Cortex of kidney (tissue), 1 donor: ENCODE measurements at places on chromosomes 1 and 21.

DNA sequence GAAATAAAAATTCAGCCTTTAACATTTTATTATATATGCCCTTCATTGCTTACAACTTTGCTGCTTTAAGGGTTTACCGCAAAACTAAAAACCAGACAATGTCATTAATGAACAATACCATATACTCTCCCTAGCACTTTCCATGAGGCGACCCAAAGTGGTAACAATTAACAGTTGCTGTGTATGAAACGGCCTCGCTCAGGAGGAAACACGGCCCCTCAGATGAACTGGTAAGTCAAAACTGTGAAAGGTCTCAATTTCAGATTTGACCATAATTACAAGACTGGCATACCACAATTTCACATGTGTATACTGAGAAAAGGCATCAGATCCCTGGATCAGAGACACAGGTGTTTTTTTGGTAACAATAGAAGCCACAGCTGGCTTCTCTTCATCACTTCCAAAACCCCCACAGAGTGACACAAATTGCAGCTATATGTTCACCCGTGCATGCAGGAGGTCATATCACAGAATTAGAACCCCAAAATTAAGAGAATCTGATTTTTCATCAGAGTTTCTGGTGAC lies 611.9 kb upstream of the ADAMTS5 start:
- DNase-seq: no peak

DNA sequence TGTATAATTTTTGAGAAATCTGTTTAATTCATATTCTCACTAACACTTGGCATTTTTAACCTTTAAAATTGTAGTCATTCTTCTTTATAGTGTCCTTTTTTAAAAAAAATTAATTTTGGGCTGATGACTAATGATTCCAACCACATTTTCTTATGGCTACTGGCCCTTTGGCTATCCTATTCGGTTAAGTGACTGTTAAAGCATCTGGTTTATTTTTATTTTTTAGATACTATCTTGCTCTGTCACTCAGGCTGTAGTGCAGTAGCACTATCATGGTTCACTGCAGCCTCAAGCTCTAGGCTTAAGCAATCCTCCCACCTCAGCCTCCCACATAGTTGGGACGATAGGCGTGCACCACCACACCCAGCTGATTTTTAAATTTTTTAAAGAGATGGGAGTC lies 723.2 kb upstream of the CXADR start:
- no peak for DNase-seq

DNA sequence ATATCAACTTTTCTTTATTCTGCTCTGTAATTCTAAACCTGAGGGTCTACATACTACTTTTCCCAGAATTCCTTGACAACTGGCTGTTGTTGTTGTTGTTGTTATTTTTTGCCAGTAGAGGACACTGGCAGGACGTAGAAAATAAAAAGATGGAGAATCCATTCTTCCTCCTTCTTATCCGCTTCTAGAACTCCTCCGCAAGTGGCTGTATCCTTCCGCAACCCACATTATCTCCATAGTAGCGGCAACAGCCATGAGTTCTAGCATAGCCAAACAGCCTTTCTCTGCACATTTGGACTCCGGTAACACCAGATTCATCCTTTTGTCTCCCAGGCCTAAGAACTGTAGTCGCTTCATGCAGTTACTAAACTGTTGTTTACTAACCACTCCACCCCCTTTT lies 91.1 kb upstream of the CACHD1 start:
- no peak for DNase-seq

- no peak for DNase-seq
These were observed 11.5 kb upstream of the DENND2D start for GRCh38 chr1:111211921-111212320.

GRCh38 chr1:206784471-206784903 lies 12.2 kb upstream of the IL10 start:
- DNase-seq: no peak

- DNase-seq: no peak
These were observed 2.2 kb upstream of the KRTAP10-12 start for GRCh38 chr21:44694776-44695175.

DNA sequence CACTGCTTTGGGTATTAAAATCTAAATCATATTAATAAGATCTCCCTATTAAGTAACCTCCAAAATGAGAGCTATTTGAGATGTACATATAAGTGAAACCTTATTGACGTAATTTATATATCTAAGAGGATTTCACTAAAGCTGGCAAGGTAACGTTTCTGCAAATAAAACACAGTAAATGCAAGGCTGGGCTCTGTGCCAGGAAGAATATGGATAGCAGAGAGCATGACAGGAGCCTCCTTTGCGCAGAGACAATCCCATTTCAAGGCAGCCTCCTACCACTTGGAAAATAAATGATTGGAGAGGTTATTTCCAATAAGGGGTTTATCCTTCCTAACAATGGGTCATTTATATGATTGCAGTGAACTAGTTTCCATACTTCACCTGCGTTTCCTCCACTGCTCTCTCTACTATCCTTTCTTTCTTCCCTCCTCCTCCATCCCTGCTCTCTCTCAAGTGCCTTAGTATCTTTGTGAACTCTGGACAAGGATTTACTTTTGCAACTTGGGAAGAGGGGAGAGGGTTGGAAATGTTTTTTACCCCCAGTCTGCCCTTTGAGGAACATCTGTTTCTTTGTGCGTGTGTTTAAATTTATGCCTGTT lies 3.0 kb upstream of the NFIA start:
- no peak for DNase-seq

DNA sequence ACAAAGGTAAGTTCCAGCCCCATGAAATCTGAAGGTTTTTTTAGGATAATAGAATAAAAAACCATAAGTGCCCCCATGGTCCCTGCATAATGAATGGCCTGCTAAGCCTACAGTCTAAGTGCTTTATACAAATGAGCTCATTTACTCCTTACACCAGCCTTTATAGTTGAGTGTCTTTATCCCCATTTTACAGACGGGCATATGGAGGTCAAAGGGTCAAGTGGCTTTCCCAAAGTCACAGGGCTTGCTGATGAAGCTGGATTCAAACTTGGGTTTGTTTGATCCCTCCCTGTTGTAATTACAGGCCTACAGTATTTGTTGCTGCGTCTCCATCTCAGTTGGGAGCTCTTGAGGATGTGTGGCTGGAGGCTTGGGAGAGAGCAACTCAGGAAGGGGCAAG lies 28.3 kb upstream of the ARHGEF10L start:
- no peak for DNase-seq

GRCh38 chr1:162708286-162708685 lies 76.0 kb downstream of the DDR2 start:
- DNase-seq: no peak

DNA sequence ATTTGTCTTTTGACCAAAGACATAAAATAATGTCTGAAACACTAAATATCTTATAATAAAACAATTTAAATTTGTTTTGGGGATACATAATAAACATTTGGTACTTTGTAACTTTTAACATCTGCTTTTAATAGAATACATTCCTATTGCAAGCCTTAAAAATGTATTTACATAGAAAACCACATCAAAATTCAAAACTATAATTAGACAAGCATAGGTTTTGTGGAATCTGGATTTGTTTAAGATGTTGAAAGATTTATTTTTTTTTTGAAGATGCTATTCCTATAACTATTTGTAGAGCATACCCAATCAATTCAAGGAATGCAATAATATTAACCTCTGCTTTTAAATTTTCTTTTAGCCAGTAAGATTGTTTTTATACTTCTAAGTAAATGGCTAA lies 125.7 kb downstream of the FMN2 start:
- no peak for DNase-seq

DNA sequence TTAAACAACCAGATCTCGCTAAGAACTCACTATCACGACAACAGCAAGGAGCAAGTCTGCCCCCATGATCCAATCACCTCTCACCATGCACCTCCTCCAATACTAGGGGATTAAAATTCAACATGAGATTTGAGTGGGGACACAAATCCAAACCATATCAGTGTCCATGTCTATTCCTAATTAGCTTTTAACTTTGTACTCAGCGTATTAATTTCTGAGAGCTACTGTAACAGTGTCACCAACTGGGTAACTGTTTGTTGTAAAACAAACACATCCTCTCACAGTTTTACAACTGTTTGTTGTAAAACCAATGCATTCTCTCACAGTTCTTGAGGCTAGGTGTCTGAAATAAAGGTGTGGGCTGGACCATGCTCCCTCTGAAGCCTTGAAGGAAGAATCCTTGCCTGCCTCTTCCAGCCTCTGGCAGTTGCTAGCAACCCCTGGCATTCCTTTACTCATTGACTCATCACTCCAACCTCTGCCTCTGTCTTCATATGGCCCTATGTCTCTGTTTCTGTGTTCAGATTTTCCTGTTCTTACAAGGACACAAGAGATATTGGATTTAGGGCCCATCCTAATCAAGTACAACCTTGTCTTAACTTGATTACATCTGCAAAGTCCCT lies 121.2 kb downstream of the LTN1 start:
- no peak for DNase-seq
